Thyroid gland (tissue), 4 donors: ENCODE measurements at places on chromosomes 11 and 22. TPM values are rescaled to one million over a fixed set of nuclear protein-coding genes. Genes with fewer than 3 reads are reported as not detected.

Gene SHISA8
- total RNA-seq = not detected

Gene NXPE1
- total RNA-seq = not detected

Gene CRYBB1
- not detected for total RNA-seq

Gene MYBPC3
- total RNA-seq = not detected

Gene TUB
- 25.8 TPM for total RNA-seq

Gene C1QTNF5
- 13.0 TPM for total RNA-seq

Gene OSM
- not detected for total RNA-seq

Gene OR51I1
- not detected for total RNA-seq

Gene KCTD14
- total RNA-seq = 23.7 TPM

DNA sequence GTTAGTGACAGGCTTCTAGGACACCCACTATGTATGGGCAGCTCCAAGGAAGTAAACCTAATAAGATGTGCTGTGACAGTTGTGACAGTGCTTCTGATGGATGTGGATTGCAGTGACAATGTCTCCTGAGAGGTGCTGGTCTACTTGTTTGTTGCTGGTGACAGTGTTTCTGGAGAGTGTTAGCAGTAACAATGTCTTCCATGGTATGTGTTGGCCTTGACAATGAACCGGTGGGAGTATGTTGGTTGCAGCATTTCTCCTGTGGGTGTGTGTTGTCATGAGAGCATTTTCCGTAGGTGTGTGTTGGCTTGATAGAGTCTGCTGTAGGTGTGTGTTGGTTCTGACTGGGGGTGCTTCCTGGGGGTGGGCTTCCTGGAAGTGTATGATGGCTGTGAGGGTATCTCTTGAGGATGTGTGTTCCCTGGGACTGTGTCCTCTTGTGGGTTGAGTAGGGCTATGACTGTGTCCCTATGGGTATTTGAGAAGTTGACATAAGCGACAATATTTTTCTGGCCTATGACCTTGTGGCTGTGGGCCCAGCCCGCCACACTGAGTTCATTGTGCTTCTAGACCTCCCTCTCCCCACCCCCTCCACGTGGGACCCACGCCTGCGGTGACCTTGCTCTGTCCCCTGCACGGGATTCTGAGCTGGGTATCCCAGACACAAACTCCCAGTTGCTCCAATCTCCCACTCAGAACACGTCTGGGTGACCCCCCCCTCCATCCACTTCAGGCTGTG is 1.2 kb downstream of the DCHS1 start:
- no peaks in the 10 kb centered on the region for H3K27me3 ChIP-seq
- no peak for DNase-seq
- H3K4me3 ChIP-seq = no peak overlapping the region
- no peaks in the 10 kb centered on the region for H3K4me1 ChIP-seq
- H3K27ac ChIP-seq = no peak overlapping the region
- no peaks in the 10 kb centered on the region for H3K36me3 ChIP-seq

DNA sequence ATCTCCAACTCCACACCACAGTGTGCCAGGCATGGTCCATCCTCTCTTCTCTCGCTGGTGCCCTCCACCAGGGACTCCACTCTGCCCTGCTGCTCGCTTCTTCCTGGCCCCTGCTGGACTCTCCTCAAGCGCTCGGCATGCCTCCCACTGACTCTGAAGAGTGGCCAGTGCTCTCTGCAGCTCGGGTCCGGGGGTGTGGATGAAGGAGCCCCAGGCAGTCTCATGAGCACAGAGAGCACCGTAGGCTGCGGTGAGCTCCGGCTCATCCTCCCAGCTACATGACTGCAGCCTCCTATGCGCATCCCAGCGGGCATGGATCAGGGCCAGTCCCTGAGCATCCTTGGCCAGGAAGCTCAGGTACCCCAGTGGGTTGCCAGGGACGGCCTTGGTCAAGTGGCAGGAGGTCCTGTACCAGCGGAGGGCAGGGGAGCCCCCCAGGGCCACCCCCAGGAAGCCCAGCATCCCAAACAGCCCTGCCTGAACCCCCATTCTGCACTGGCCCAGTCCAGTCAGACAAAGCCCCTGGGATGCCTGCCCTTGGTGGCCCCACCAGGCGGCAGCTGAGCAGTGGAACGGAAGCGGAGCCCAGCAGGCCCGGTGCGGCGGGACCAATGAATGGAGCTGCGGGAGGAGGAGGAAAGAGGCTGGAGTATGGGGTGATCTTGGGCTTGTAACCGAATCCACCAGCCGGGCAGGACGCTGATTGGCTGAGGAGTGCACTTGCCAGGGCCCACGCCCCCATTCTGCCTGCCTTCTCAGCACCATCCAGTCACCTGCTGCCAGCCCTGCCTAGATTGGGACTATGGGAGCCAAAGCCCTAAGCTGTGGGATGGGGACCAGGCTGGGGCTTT is at the start of gene PLA2G3:
Gene PLA2G3, minus strand, starts transcription at position 643 of the 851 bp plus-strand sequence. Its CDS starts 154 bp downstream, at position 489.
- no peaks in the 10 kb centered on the region for H3K27me3 ChIP-seq
- H3K36me3 ChIP-seq = no peaks in the 10 kb centered on the region
- H3K4me3 ChIP-seq = no peak within 1 kb of the TSS
- peaks cover 30% of the 10 kb centered on the region for H3K4me1 ChIP-seq
- DNase-seq = peak; percentile 90

- H3K36me3 ChIP-seq = no peaks in the 10 kb centered on the region
- DNase-seq = no peak
- no peaks in the 10 kb centered on the region for H3K27me3 ChIP-seq
Observed at GRCh38 chr11:6646918-6647679, 8.5 kb downstream of the DCHS1 start.

DNA sequence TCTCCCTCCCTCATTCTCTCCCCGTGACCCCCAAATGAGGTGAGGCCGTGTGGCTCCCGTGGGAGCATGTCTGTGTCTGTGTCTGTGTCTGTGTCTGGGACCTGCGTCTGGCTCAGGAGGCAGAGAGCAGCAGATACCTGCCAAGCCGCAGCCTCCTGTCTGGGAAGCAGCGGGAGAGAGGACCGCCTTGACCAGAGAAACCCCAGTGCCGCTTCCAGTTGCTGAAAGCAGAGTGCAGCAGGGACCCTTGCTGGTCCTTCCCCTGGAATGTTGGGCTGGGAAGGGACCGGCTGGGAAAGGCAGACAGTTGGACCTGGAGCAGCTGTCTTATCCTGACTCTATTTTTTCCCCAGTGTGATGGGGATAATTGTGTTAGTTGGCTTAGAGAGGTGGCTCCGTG is 525 bp downstream of the CSDC2 start:
- no peak overlapping the region for H3K27ac ChIP-seq
- no peak for DNase-seq
- no peaks in the 10 kb centered on the region for H3K27me3 ChIP-seq
- no peak overlapping the region for H3K4me3 ChIP-seq
- H3K4me1 ChIP-seq = peaks cover 11% of the 10 kb centered on the region

- H3K36me3 ChIP-seq = no peaks in the 10 kb centered on the region
- H3K4me3 ChIP-seq = no peak overlapping the region
- no peaks in the 10 kb centered on the region for H3K4me1 ChIP-seq
Observed at GRCh38 chr11:131653260-131653659, 282.8 kb downstream of the NTM start.

DNA sequence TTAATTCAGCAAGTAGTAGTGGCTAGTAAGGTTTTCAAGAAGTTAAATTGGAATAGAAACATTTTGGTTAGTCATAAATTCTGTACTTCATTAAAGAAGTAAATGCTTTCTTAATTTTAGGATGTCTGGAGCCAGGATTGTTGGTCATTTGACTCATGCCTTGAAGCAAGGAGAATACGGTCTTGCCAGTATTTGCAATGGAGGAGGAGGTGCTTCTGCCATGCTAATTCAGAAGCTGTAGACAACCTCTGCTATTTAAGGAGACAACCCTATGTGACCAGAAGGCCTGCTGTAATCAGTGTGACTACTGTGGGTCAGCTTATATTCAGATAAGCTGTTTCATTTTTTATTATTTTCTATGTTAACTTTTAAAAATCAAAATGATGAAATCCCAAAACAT is 25.8 kb downstream of the ACAT1 start:
- no peak overlapping the region for H3K4me3 ChIP-seq
- H3K27me3 ChIP-seq = no peaks in the 10 kb centered on the region
- no peak overlapping the region for H3K27ac ChIP-seq
- DNase-seq = no peak

GRCh38 chr11:114258696-114259095 is 37.5 kb upstream of the NNMT start:
- H3K27ac ChIP-seq = peak overlapping the region; percentile 87
- no peaks in the 10 kb centered on the region for H3K36me3 ChIP-seq
- no peaks in the 10 kb centered on the region for H3K27me3 ChIP-seq
- H3K4me1 ChIP-seq = peaks cover 47% of the 10 kb centered on the region

DNA sequence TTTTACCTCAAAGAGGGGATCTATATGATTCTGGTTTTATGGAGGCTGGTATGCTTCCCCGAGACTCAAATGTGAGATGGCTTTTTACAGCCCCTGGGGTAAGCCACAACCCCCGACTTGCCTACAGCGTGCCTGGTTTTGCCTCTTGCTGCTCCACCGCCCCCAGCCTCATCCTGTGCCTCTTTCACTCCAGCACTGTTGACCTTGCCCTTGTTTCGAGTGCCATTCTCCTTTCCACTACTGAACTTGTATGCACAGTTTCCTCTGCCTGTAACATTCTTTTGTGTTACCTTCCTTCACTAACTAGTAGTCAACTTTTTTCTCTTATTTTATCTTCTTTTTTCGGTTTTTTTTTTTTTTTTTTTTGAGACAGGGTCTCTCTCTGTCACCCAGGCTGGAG is 219.0 kb upstream of the ZBED5 start:
- no peaks in the 10 kb centered on the region for H3K27me3 ChIP-seq
- H3K4me1 ChIP-seq = peaks cover 34% of the 10 kb centered on the region
- peak; percentile 75 for DNase-seq
- H3K4me3 ChIP-seq = no peak overlapping the region
- H3K36me3 ChIP-seq = no peaks in the 10 kb centered on the region
- peak overlapping the region; percentile 24 for H3K27ac ChIP-seq

- no peaks in the 10 kb centered on the region for H3K4me1 ChIP-seq
- no peak for DNase-seq
- no peaks in the 10 kb centered on the region for H3K36me3 ChIP-seq
- H3K27ac ChIP-seq = no peak overlapping the region
- no peaks in the 10 kb centered on the region for H3K27me3 ChIP-seq
Observed at GRCh38 chr11:119788096-119788883, 59.3 kb upstream of the NECTIN1 start.

- no peak overlapping the region for H3K4me3 ChIP-seq
- DNase-seq = peak; percentile 5
- peaks cover 7% of the 10 kb centered on the region for H3K36me3 ChIP-seq
- no peak overlapping the region for H3K27ac ChIP-seq
- H3K4me1 ChIP-seq = no peaks in the 10 kb centered on the region
- H3K27me3 ChIP-seq = no peaks in the 10 kb centered on the region
Observed at GRCh38 chr11:9957072-9957471, 293.2 kb downstream of the SWAP70 start.

GRCh38 chr11:2775626-2776350 is 76.0 kb upstream of the KCNQ1OT1 start:
- no peak for DNase-seq
- no peaks in the 10 kb centered on the region for H3K27me3 ChIP-seq
- no peak overlapping the region for H3K27ac ChIP-seq
- H3K4me3 ChIP-seq = no peak overlapping the region
- H3K4me1 ChIP-seq = peaks cover 35% of the 10 kb centered on the region

DNA sequence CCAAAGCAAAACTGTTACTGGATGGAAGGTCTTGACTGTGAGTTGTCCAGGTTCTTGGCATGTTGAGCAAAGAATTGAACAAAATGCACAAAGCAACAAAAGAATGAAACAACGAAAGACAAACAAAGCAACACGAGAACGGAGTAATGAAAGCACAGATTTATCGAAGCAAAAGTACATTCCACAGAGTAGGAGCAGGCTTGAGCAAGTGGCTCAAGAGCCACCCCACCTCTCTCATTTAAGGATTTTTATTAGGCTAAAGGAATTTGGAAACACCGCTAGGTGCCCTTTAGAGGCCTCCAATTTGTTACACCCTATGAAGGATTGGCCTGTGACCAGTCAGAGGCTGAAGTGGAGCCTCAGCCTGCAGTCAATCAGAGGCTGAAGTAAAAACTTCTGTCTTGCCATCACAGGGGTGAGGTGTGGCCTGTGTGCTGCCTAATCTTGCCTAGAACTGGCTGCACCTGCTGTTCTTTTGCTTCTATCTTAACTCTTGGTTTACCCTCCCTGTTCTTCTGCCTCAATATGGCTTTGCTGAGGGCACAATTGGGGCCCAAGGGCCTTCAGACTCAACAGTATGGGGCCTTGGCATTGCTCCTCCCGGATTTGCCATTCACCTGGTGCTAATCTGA is 59.4 kb upstream of the FTH1 start:
- no peak overlapping the region for H3K4me3 ChIP-seq
- H3K4me1 ChIP-seq = no peaks in the 10 kb centered on the region
- no peaks in the 10 kb centered on the region for H3K27me3 ChIP-seq
- DNase-seq = no peak

- H3K4me1 ChIP-seq = peaks cover 6% of the 10 kb centered on the region
- H3K27ac ChIP-seq = no peak overlapping the region
- DNase-seq = peak; percentile 27
- no peak overlapping the region for H3K4me3 ChIP-seq
Observed at GRCh38 chr11:119157063-119157462, 8.2 kb downstream of the ABCG4 start.

DNA sequence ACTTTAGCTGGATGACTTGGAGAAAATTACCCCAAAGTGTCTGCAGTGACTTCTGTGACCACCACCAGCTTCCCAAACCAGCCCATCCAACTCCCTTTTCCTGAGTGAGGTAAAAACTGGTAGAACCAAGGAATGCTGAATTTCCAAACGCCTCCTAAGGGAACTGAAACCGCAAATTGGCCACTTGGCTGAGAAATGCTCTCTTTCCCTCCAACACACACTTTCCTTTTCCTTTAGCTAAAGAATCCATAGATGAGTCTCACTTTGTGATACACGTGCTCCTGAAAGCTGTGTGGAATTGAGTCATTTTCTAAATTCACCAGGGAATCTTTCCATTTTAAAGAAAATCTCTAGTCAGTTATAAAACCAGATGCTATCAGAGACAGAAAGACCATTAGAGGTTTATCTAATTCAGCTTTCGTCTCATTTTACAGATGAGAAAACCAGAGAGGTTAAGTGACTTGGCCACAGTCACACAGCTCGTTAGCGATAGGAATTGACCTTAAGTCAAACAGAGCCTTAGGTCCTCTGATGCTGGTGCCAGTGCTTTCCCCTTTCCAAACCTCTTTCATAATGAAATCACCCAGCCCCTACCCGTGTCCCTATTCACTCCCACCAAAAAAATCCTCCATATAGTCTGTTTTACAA is 137.2 kb downstream of the COMMD9 start:
- no peaks in the 10 kb centered on the region for H3K4me1 ChIP-seq
- no peak for DNase-seq
- no peak overlapping the region for H3K27ac ChIP-seq
- no peaks in the 10 kb centered on the region for H3K36me3 ChIP-seq

DNA sequence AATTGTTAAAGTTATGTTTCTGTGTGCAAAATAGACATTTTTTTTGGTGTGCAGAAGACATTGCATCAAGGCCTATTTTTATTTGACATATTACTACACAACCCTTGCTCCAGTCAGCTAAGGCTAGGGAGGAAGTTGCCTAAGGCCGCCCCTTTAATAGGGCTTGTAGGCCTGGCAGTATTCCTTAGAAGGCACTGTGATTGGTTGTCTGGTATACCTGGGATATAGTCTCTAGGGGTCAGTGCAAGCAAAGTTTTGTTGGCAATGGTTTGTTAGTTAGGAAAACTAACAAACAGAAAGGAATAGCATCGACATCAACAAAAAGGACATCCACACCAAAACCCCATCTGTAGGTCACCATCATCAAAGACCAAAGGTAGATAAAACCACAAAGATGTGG is 16.9 kb downstream of the CCDC15 start:
- no peaks in the 10 kb centered on the region for H3K4me1 ChIP-seq
- DNase-seq = no peak
- no peak overlapping the region for H3K4me3 ChIP-seq
- no peaks in the 10 kb centered on the region for H3K27me3 ChIP-seq
